ENCODE measurements at places on chromosomes 3 and 15.
A peak's percentile ranks its signal among the peaks of the same experiment; 100 is the strongest.

- DNase-seq = peak; percentile 30
These were observed 538 bp downstream of the ATOSA start for GRCh38 chr15:52678468-52679231.

- no peak for DNase-seq
These were observed 45.1 kb upstream of the TPM1 start for GRCh38 chr15:62997441-62997840.

GRCh38 chr3:150535204-150535603 is 11.1 kb downstream of the SERP1 start:
- no peak for DNase-seq

GRCh38 chr15:67967871-67968431 is 86.2 kb upstream of the PIAS1 start:
- DNase-seq = no peak

DNA sequence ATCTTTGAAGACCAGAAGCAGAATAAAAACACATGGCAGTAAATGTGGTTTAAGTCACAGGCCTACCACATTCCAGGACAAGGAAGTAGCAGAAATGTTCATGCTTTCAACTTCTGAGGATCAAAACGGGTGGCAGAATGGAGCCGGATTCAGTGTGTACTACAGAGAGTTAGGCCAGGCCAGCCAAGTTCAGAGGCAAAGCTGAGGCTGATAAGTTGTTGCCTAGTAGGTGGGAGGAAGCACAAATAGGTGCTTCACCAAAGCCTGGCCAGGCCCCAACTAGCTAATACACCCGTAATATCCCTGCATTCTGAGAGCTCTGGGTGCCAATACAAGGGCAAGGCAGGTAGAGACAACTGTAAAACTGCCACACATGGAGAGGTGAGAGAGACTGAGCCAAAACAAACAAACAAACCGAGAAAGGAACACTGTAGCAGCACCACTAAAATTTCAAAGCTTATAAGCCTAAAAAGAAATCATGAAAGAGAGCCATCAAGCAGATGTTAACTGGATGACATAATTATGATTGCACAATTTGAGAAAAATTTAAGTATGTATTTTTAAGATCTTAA is 156.4 kb upstream of the CBLB start:
- no peak for DNase-seq

GRCh38 chr15:70047386-70048197 is 50.1 kb downstream of the TLE3 start:
- no peak for DNase-seq

- no peak for DNase-seq
These were observed 43.2 kb downstream of the MAP2K5 start for GRCh38 chr15:67585681-67586080.

- DNase-seq = no peak
These were observed 12.6 kb downstream of the ANP32A start for GRCh38 chr15:68808091-68808490.

- DNase-seq = peak; percentile 39
These were observed 578 bp downstream of the LACTB start for GRCh38 chr15:63122002-63122875.

GRCh38 chr15:39597751-39598185 is 16.9 kb downstream of the THBS1 start:
- DNase-seq = no peak

DNA sequence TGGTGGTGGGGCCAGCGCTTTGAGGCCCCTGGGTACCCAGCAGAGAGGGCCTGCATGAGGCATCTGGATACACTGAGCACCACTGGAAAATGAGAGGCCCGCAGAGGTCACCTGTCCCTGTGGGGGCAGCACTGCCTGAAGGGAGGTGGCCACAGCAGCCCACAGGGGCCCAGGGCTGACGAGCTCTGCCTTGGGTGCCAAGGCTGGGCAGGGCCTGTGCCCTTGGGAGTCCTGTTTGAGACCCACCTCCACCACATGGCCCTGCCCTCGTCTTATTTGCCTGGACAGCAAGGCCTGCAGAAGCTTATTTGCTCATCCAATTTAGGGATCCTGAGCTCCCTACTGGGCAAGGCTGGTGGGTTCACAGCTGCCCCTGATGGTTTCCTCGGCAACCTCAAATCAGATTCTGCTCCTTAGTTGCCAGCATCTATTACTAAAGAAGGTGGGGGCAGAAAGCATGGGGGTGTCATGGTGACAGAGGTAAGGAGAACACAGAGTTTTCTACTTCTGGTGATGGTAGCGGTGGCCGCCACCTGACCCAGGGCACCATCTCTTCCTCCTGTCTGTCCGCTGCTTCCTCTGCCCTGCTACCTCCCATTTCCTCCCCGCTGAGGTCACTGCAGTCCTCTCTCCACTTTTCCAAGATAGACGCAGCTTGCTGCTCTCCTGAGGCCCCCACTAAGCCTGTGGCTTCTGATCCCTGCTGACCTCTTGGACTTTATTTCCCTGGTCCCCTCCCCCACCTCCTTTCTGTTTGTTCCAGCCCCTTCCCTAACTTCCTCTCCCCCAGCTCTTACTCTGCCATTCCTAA is 62.9 kb downstream of the HMCES start:
- DNase-seq = no peak

All from activated CD4-positive, CD25-positive, alpha-beta regulatory T cell treated with anti-CD3 and anti-CD28 coated beads, Interleukin-2, amount 50 U/mL, for 16 hours (primary cell).